ENCODE measurements at places on chromosomes 7 and 10.
A peak's percentile ranks its signal among the peaks of the same experiment; 100 is the strongest.

DNA sequence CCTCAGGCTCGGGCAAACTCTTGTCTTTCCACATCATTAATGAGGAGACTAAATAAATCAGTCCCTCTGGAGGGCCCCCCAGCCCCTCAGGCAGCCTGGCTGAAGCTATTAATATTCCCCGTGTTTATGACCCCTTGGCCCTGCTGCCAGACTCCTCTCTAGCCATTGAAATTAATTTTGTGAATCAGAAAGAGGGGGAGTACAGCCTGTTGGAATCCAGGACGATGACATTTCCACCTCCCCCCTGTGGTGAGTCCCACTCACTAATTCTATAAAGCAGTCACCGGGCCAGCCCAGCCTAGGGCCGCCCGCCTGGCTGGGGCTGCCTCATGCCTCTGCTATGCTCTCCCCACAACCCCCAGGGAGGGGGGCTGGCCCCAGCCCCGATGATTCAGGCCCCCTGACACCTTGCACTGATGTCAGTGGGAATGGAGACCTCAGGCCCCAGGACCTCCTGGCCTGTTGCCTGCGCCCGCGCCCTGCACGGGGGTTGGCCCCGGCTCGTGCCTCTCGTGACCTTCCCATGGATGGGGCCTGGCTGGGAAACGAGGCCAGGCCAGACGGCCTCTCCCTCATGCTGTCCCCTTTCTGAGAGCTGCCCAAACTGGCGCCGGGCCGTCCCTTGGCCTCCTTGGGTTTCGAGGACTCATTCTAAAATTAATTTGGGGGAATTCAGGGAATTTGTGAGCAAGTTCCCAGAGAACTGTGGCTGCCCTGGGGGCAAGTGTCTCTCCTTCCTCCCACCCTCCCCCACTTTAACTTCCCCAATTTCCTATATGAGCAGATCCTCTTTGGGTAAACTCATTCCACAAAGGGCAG is 34.0 kb downstream of the TMEM270 start:
- DNase-seq: no peak
- H3K36me3 ChIP-seq: no peaks in the 10 kb centered on the region
- H3K27me3 ChIP-seq: no peaks in the 10 kb centered on the region
- peak overlapping the region; percentile 5 for H3K27ac ChIP-seq

- H3K4me1 ChIP-seq: no peaks in the 10 kb centered on the region
- no peaks in the 10 kb centered on the region for H3K27me3 ChIP-seq
- DNase-seq: no peak
- no peaks in the 10 kb centered on the region for H3K36me3 ChIP-seq
Observed at GRCh38 chr10:129156406-129156805, 310.6 kb upstream of the MGMT start.

GRCh38 chr10:29408847-29409240 is 120.0 kb downstream of the LYZL1 start:
- peak overlapping the region; percentile 85 for H3K27ac ChIP-seq
- no peak overlapping the region for H3K4me3 ChIP-seq
- DNase-seq: no peak
- H3K4me1 ChIP-seq: peaks cover 11% of the 10 kb centered on the region
- H3K36me3 ChIP-seq: no peaks in the 10 kb centered on the region
- H3K27me3 ChIP-seq: no peaks in the 10 kb centered on the region

DNA sequence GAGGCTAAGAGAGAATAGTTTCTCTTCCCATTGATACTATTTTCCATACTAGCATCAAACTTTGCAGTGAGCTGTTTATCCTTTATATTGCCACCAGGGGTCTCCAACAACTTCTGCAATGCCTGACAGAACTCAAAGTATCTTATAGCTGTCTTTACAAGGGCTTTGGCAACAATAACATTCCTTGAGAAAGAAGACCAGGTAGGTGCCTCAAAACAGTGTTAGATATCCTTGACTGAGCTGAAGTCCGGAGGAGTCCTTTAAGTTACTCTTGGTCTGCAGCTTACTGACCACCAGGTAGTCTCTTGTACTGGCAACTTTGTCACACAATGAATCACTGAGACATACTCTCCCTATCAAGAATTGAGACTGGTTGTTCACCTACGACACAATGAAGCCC is 30.0 kb upstream of the TES start:
- H3K27me3 ChIP-seq: no peaks in the 10 kb centered on the region
- no peaks in the 10 kb centered on the region for H3K36me3 ChIP-seq
- H3K27ac ChIP-seq: no peak overlapping the region
- H3K4me1 ChIP-seq: no peaks in the 10 kb centered on the region
- DNase-seq: no peak

DNA sequence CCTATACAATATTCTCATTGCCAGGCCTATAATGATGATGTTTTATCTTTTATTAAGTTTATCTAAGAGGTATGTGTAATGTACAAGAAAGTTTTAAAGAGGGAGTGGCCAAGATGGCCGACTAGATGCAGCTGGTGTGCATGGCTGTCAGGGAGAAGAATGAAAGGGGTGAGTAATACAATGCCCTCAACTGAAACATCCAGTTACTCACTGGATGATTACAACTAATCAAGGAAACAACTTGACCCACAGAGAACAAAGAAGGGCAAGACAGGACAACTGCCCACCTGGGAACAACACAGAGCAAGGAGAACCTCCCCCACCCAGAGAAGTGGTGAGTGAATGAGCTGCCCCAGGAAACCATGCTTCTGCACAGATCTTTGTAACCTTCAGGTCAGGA is 880.0 kb upstream of the LRRTM3 start:
- H3K36me3 ChIP-seq: no peaks in the 10 kb centered on the region
- H3K4me3 ChIP-seq: no peak overlapping the region
- H3K4me1 ChIP-seq: no peaks in the 10 kb centered on the region
- DNase-seq: no peak
- H3K27ac ChIP-seq: no peak overlapping the region
- no peaks in the 10 kb centered on the region for H3K27me3 ChIP-seq

DNA sequence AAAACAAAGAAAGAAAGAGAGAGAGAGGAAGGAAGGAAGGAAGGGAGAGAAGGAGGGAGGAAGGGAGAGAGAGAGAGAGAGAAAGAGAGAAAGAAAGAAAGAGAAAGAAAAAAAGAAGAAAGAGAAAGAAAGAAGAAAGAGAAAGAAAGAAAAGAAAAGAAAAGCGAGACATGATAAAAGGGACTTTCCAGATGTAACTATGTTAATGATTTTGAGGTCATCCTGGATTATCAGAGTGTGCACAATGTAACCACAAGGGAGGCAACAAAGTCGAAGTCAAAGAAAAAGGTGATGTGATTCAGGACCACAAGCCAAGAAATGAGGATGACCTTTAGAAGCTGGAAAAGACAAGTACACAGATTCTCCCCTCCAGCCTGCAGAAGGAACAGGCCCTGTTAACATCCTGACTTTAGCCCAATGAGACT is 48.9 kb upstream of the PAX2 start:
- peaks cover 2% of the 10 kb centered on the region for H3K27me3 ChIP-seq
- H3K4me3 ChIP-seq: no peak overlapping the region
- no peaks in the 10 kb centered on the region for H3K36me3 ChIP-seq
- no peaks in the 10 kb centered on the region for H3K4me1 ChIP-seq
- DNase-seq: no peak
- H3K27ac ChIP-seq: no peak overlapping the region

DNA sequence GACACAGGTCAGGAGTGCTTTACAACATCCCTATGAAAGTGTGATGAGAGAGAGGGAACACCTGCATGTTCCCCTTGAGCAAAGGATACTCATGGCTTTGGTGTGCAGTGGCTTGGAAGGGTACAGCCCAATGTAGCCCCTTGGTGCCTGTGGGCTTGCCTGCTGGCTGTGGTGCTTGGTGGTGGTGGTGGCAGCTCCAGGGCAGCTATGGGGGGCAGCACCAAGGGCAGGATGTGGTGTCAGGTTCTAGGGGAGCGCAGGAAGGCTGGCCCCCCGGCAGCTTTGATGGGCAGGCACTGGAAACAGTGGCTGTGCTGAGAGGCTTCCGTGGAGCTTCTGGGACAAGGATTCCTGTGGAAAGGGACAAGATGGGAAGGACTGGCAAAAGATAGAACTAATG is 464.0 kb upstream of the ZMIZ1 start:
- DNase-seq: peak; percentile 31
- H3K27me3 ChIP-seq: no peaks in the 10 kb centered on the region
- H3K27ac ChIP-seq: no peak overlapping the region
- H3K36me3 ChIP-seq: no peaks in the 10 kb centered on the region
- no peak overlapping the region for H3K4me3 ChIP-seq

- no peaks in the 10 kb centered on the region for H3K27me3 ChIP-seq
- H3K27ac ChIP-seq: no peak overlapping the region
- H3K4me3 ChIP-seq: no peak overlapping the region
- DNase-seq: no peak
- no peaks in the 10 kb centered on the region for H3K4me1 ChIP-seq
- no peaks in the 10 kb centered on the region for H3K36me3 ChIP-seq
Observed at GRCh38 chr7:141355032-141355431, 196.2 kb upstream of the AGK start.

- no peaks in the 10 kb centered on the region for H3K36me3 ChIP-seq
- peak overlapping the region; percentile 77 for H3K27ac ChIP-seq
- H3K4me3 ChIP-seq: no peak overlapping the region
- H3K27me3 ChIP-seq: no peaks in the 10 kb centered on the region
- DNase-seq: no peak
- H3K4me1 ChIP-seq: peaks cover 51% of the 10 kb centered on the region
Observed at GRCh38 chr7:1095621-1096155, 7.8 kb downstream of the GPER1 start.

GRCh38 chr10:100104300-100104699 is 22.6 kb upstream of the CPN1 start:
- no peak overlapping the region for H3K27ac ChIP-seq
- no peak for DNase-seq
- no peaks in the 10 kb centered on the region for H3K36me3 ChIP-seq
- H3K4me1 ChIP-seq: peaks cover 4% of the 10 kb centered on the region
- H3K4me3 ChIP-seq: no peak overlapping the region

GRCh38 chr7:151647006-151647405 is 127.3 kb upstream of the RHEB start:
- no peak for DNase-seq
- H3K4me1 ChIP-seq: peaks cover 2% of the 10 kb centered on the region
- no peaks in the 10 kb centered on the region for H3K27me3 ChIP-seq
- H3K36me3 ChIP-seq: peaks cover 5% of the 10 kb centered on the region
- H3K27ac ChIP-seq: no peak overlapping the region

DNA sequence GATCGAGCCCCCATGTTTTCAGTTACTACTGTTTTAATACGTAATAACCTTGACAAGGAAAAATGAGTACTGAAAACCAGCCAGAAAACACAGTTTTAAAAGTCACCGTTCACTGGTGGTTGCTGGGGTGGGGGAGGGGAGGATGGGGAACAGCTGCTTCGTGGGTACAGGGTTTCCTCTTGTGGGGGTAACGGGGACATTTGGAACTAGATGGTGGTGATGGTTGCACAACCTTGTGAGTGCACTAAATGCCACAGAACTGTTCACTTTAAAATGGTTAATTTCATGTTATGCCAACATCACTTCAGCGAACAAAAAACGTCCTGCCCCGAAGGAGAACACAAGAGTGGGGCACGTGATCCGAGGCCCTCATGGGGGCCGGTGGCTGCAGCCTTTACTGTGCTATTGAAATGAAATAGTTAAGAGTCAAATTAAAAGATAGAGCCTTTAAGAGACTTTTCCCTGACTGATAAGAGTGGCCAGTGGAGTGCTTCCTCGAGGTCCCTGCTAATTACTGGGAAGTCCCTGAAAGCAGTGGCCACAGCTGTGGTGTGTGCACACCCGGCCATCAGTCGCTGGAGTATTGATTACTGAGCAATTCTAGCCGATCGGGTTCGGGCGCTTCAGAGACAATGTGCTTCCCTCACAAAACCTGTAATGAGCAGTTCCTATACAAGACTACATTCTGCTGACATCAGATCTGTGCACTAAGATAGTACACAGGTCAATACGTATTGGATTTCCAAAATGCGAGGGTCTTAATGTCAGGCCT is 80.3 kb downstream of the EBF3 start:
- no peak for DNase-seq
- H3K4me1 ChIP-seq: no peaks in the 10 kb centered on the region
- no peaks in the 10 kb centered on the region for H3K36me3 ChIP-seq
- H3K27ac ChIP-seq: no peak overlapping the region

GRCh38 chr7:34759477-34760125 is 101.6 kb downstream of the NPSR1 start:
- H3K4me3 ChIP-seq: no peak overlapping the region
- no peak overlapping the region for H3K27ac ChIP-seq
- H3K4me1 ChIP-seq: no peaks in the 10 kb centered on the region

DNA sequence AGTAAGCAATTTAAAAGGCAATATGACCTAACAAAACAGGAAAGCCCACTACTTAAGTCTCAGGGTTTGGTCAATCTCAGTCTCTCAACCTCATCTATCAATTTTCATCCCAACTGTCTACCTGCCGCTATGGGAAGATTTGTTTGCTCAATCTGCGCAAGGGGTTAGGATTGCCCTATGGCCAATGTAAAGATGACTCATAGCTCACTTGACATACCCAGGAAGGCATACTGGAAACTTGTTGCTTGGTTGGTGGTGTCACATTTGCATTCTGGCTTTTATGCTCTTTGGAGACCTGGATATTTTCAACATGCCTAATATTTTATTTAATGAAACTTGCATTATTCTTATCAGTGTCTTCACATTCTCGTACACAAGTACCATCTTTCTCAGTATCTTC is 78.1 kb upstream of the TMEM196 start:
- no peaks in the 10 kb centered on the region for H3K27me3 ChIP-seq
- no peaks in the 10 kb centered on the region for H3K4me1 ChIP-seq
- DNase-seq: no peak
- H3K4me3 ChIP-seq: no peak overlapping the region

DNA sequence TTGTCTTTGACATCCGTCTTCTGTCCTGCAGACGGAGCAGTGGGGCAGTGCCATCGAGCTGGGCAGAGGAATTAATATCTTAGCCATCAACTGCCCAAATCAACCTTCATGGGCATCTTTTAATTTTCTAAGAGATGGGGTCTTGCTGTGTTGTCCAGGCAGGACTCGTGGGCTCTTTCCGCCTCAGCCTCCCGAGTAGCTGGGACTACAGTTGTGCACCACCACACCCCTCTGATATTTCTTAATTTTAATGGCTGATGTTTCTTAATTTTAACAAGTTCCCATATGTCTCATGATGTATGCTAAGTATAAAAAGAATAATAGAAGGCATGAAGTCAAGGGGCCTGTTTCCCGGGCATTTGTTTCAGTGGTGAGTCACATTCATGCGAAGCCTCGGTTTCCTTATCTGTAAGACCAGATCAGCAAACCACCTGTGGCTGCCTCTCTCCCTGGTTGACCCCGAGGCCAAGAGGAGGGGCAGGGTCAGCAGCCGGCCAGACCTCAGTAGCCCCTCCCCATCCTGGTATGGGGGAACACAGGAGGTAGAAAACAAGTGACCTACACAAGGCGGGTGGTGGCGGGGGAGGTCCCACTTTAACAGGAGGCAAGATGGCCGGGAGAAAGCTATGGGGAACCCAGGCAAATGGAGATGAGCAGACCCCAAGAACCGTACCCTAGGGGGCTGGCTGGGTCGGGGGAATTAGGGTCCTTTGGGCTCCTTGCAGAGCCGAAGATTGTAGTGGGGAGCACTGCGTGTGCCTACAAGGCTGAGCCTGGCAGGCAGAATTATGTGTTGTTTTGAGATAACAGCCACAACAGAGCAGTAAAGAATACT is 85.5 kb downstream of the CUX1 start:
- H3K4me1 ChIP-seq: no peaks in the 10 kb centered on the region
- no peak overlapping the region for H3K27ac ChIP-seq
- no peaks in the 10 kb centered on the region for H3K27me3 ChIP-seq
- no peak for DNase-seq
- no peaks in the 10 kb centered on the region for H3K36me3 ChIP-seq
- H3K4me3 ChIP-seq: no peak overlapping the region

- H3K27me3 ChIP-seq: peaks cover 4% of the 10 kb centered on the region
- DNase-seq: no peak
- no peaks in the 10 kb centered on the region for H3K36me3 ChIP-seq
- H3K27ac ChIP-seq: no peak overlapping the region
Observed at GRCh38 chr10:51369903-51370302, 295.6 kb downstream of the PRKG1 start.

GRCh38 chr7:23691320-23691719 is 11.3 kb downstream of the FAM221A start:
- H3K36me3 ChIP-seq: no peaks in the 10 kb centered on the region
- no peaks in the 10 kb centered on the region for H3K27me3 ChIP-seq
- no peaks in the 10 kb centered on the region for H3K4me1 ChIP-seq

Measured in liver (tissue), 10 donors.